CD4-positive, alpha-beta T cell treated with Interleukin-1 beta for 1 hour (primary cell): ENCODE measurements at places on chromosomes 5 and 9.

GRCh38 chr9:116327701-116328405 is 174.3 kb downstream of the PAPPA start:
- no peak for DNase-seq

DNA sequence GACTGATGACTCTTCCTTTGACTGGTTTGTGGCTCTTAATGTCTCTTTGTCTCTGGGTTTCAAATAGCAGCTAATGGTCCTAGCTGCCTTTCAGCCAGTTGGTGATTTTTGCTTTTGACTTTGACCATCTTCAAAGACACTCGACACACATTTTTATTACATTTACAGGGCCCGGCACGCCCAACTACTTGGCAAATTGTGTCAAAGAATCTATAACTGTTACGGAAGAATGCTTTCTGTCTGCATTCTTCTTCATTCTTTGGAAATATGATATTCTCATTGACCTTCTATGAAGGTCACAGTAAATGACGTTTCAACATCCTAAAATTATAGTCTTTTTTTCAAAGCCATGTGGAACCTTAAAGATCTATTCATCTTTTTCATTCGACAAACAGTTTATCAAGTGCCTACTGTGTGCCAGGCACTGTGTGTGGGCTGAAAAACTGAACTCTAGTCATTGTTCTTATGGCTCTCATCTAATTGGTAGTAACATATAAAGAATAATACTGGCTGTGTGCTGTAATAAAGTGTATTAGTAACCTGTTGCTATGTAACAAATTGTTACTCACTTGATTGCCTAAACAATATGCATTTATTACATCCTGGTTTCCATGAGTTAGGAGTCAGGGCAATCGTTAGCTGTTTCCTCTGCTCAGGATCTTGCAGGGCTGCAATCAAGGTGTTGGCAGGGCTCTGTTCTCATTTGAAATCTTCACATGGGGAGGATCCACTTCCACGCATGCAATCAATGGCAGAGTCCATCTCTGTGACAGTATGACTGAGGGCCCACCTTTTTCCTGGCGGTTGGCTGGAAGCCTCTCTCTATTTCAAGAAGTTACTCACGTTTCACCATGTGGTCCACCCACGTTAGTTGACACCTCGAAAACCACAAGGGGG is 7.0 kb upstream of the WHRN start:
- DNase-seq = no peak

DNA sequence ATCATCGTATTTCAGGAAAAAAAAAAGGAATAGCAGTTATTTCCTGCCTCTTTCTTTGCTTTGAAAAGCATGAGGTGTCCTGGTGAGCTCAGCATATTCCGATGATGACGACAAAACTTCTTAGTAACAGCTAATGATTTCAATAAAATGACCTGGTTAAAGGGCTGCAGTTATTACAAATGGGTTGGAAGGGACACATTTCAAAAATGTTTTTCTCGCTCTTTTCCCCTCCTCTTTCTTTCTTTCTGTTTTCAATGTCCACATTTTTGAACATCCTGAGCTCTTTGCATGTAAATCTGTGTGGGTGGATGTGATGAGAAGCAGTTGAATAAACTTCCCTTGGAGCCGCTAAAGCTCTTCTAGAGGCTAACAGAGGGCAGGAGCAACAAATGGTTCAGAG is 186.8 kb upstream of the SLC27A6 start:
- DNase-seq = no peak

GRCh38 chr5:96144289-96144688 is 182.6 kb upstream of the ELL2 start:
- no peak for DNase-seq

DNA sequence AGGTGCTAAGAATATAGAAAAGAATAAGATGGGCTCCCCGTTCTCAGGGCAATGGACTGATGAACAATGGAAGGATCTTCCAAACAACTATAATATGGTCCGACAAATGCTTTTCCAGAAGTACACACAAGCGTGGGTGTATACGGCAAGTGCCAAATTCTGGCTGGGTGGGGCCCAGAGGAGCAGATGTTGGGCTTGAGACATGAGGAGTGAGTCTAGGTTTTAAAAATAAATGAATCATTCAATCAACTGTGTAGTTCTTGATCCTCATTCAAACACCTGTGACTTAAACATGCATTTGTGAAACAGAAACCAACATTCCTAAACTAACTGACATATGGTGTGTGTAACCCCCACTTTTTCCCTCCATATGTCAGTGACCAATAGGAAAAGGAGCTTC is 47.9 kb downstream of the MFAP3 start:
- DNase-seq = no peak

GRCh38 chr5:130994496-130995253 is 170.4 kb downstream of the HINT1 start:
- DNase-seq = no peak

- DNase-seq = no peak
Observed at GRCh38 chr5:134468921-134469400, 56.5 kb upstream of the JADE2 start.

DNA sequence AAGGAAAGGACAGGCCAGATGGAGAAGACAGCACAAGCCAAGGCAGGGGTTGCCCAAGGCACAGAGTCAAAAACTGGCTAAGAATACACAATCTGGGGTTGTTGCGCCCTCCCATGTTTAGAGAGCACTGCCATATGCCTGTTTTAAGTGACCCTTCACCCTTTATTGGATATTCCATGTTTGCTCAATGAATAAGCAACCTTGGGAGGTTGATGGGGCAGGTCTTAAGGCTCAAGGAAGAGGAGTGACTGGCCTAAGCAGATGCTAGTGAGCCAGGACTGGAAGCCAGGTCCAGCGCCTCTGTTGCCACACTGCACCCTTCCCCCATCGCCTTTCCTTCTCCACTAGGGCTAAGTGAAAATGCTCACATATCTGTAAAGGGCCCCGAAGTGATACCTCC is 6.7 kb downstream of the TXN start:
- no peak for DNase-seq

- DNase-seq = peak; percentile 42
Observed at GRCh38 chr9:1939926-1940368, 75.2 kb upstream of the SMARCA2 start.

- DNase-seq = no peak
Observed at GRCh38 chr9:36141288-36141687, 4.8 kb downstream of the GLIPR2 start.

DNA sequence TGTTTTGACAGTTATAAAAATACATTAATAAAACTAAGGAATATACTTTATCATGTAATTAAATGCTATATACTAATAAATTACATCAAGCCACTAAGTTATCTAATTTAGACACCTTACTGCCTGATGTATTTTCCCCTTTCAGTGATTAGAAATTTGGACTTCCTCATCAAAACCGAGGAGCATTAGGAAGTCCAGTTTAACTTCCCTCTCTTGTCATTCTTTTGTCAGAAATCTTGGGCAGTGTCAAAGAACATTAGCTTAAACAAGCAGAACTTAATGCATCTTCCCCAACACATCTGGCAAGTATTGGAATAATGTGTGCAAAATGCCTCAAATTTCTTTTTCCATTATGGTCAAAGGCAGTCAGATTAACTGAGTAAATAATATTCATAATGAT is 81.6 kb downstream of the PLPP1 start:
- DNase-seq = no peak

GRCh38 chr9:7794196-7794595 is 5.4 kb downstream of the DMAC1 start:
- no peak for DNase-seq

DNA sequence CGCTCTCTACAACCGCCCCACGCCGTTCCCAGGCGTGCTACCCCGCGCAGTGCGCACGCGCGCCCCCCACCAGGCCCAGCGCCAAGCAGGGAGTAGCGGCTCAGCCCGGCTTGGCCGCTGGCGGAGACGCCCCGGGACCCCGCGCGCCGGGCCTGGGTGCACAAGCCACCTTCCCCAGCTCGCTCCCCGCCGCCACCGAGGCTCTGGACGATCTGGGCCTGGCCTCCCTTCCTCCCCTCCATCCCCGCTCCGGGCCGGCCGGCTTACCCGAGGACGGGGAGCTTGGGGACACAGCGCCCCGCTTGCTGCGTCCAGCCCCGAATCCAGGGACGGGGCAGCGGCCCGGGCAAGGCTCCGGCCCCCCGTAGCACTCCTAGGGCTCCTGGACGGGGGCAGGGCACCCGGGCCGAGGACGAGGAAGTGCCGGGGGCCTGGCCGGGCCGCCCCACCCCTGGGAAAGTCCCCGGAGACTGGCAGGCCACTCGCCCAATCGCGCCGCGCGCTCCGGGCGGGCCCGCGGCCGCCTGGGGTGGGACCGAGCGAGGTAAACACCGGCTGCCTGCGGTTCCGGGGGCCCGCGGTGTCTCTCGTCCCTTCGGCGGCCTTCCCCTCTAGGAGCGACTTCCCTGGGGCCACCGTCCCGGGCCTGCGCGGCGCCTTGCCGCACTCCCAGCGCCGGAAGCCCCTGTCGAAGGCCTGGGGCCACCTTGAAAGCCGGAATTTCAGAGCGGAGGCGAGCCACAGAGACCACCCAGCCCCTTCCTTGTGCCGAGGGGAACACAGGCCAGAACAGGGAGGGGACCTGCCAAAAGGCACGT is at the start of gene TNIP1:
TSS of gene TNIP1 (minus strand) at position 422 of the 818 bp plus-strand sequence. CDS start 15,939 bp downstream, outside the sequence.
- DNase-seq = peak; percentile 95

DNA sequence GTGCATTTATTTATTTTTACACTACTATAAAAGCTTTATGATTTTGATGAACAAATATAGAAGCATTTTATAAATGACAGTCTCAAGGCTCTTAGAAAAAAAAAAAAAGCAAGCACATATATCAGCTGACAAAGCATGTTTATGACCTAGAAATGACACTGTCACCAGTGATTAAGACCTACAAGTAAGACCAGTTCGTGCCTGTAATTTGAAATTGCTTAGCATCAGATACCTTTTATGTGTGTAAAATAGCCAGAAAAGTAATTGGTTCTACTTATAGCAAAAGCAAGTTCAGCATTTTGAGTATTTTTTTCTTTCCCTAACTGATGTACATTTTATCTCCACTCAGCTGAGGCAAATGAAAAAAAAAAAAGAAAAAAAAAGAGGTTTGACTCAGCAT is 808.4 kb downstream of the CDH18 start:
- no peak for DNase-seq

- DNase-seq = no peak
Observed at GRCh38 chr5:58318468-58318867, 141.4 kb downstream of the PLK2 start.

- no peak for DNase-seq
Observed at GRCh38 chr5:115611873-115612272, 9.6 kb upstream of the TICAM2 start.

- DNase-seq = no peak
Observed at GRCh38 chr5:95087816-95088317, 197.0 kb downstream of the MCTP1 start.

- no peak for DNase-seq
Observed at GRCh38 chr5:38329132-38329715, 70.9 kb downstream of the EGFLAM start.

DNA sequence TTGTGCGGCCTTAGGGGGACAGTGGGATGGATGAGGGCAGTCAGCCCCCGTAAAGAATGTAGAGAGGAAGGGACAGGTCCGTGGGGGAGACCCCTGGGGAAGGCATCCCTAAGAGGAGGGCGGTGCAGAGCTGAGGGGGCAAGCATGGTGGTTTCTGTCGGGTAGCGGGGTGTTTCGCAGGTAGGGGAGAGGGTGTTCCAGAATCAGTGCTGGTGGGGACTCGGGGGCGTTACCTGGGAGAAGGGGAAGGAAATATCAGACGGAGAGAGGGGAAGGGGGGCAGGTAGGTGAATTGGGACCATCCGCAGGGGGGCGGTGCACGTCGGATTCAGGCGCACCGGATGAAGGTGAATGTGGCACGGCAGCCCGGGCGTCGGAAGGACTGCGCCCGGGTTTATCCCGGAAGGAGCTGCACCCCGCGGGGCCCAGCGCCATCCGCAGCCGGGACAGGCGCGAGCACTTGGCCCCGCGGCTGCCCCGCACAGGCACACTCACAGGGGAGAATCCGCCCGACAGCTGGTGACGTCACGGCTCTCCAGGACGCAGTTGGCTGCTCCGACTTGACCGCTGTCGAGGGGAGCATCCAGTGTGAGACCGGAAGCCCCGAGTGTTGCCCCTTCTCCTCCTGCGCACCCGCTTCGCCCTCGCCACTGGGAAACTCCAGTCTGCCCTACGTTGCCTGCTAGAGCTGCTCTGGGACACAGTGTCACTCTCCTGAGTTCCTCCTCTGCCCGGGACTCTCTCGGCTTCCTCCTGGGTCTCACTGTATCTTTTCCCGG is 1.3 kb downstream of the CD72 start:
- DNase-seq = peak; percentile 82

GRCh38 chr5:54276048-54276447 is 34.3 kb downstream of the ARL15 start:
- no peak for DNase-seq

GRCh38 chr9:37622462-37622861 is 28.3 kb upstream of the FRMPD1 start:
- no peak for DNase-seq

GRCh38 chr5:96703384-96703920 is 41.3 kb downstream of the CAST start:
- DNase-seq = no peak

GRCh38 chr5:77170-77501 is 14.8 kb upstream of the PLEKHG4B start:
- no peak for DNase-seq

DNA sequence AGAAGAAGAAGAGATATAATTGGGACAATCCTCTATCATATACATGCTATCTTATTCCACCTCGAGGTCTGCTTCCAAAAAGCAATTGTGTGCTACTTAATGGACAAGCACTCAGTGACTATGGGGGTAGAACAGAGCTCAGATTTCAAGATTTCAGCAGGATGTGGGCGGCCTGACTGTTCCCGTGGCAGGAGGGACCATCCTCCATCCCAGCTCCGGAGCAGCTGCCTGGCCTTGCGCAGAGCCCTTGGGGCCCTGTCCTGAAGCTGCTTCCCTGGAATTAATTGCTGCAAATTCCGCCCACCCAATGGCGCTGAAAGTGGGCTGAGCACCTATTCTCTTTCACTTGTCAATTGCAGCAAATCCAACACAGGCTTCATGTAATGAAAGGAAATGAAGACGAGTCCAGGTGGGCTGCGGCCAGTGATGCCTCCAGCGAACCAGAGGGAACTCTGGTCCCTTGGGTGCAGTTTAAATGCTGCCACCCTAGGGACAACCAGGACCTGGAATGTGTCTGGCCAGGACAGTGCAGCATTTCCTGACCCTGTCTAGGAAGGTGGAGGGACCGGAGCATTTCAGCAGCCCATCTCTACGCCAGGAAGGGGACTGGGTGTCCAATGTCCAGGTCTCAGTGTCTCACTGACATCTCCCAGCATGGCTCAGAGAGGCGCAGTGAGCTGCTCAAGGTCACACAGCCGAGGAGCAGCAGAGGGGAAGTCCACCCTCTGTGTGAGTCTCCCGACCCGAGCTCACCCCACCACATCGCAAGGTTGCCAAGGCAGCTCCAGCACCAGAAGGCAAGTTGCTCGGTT is 50.5 kb upstream of the FCN1 start:
- DNase-seq = no peak

DNA sequence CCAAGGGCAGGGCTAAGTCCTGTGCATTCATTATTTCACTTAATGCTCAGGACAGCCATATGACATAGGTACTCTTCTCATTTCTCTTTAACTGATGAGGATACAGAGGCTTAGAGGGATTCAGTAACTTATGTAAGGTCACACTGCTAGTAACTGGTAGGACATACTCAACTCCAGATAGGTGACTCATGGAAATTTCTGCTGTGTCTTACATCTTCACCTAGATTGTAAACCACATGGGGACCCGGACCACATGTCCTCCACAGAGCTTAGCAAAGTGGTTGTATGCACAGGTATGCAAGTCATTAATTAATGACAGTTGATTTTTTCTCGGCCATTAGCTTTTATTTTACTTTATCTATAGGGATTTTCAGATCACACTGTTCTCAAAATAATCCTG is 29.3 kb downstream of the SLC1A1 start:
- DNase-seq = no peak
